Right lobe of liver (tissue), 6 donors: ENCODE measurements at places on chromosomes 2 and 18. TPM values are rescaled to one million over a fixed set of nuclear protein-coding genes. Genes with fewer than 3 reads are reported as not detected.
A peak's percentile ranks its signal among the peaks of the same experiment; 100 is the strongest.

FAM228B gene
- total RNA-seq, result 4.5 TPM

CRYGD gene
- total RNA-seq, result not detected

COL4A4 gene
- 2.3 TPM for total RNA-seq

MYCN gene
- not detected for total RNA-seq

SERPINB4 gene
- not detected for total RNA-seq

KIDINS220 gene
- total RNA-seq, result 21.3 TPM

MEP1B gene
- 0.70 TPM for total RNA-seq

MLPH gene
- 37.1 TPM for total RNA-seq

FBXO36 gene
- 0.49 TPM for total RNA-seq

NMUR1 gene
- 0.19 TPM for total RNA-seq

CD207 gene
- total RNA-seq, result not detected

STK17B gene
- 2.6 TPM for total RNA-seq

GRCh38 chr2:225002656-225003045 is 39.6 kb downstream of the DOCK10 start:
- no peaks in the 10 kb centered on the region for H3K27me3 ChIP-seq
- no peaks in the 10 kb centered on the region for H3K36me3 ChIP-seq
- H3K27ac ChIP-seq, result no peak overlapping the region
- H3K4me1 ChIP-seq, result no peaks in the 10 kb centered on the region
- DNase-seq, result no peak

DNA sequence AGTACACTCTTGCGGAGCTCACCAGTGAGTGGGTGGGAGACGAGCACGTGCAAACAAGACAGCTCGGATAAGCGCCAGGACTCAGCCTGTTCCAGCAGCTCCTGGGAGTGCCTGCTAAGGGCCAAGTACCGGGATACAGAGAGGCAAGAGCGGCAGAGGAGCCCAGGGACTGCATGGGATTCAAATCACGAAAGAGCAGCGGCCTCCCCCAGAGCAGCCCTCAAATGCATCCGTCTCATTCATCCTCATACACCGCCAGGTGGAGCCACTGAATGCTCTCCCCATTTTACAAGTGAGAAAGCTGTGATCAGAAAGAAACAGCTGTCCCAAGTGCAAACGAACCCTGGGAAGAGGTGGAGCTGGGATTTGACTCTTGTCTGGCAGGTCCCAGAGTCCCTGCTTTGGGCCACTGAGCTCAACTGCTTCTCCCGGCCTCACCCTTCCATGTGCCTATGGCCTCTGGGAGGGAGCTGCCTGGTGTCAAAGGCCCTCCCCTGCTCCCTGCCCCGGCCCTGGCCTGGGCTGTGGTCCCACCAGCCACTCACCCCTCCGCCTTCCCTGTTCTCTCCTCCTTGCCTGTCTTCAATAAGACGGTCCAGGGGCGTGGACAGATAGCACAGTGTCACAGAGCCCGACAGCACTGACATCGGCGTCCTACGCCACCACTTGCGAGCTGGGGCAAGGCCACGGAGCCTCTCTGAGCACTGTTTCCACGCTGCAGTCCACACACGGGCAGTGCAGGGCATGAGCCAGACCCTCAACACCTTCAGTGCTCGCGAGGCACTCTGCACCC is 72.8 kb upstream of the TAF1B start:
- peaks cover 2% of the 10 kb centered on the region for H3K4me1 ChIP-seq
- H3K36me3 ChIP-seq, result no peaks in the 10 kb centered on the region
- no peak overlapping the region for H3K27ac ChIP-seq

- no peaks in the 10 kb centered on the region for H3K36me3 ChIP-seq
- no peak for DNase-seq
- no peaks in the 10 kb centered on the region for H3K4me1 ChIP-seq
- no peak overlapping the region for H3K4me3 ChIP-seq
Observed at GRCh38 chr18:40937386-40937785, 1017.6 kb upstream of the PIK3C3 start.

DNA sequence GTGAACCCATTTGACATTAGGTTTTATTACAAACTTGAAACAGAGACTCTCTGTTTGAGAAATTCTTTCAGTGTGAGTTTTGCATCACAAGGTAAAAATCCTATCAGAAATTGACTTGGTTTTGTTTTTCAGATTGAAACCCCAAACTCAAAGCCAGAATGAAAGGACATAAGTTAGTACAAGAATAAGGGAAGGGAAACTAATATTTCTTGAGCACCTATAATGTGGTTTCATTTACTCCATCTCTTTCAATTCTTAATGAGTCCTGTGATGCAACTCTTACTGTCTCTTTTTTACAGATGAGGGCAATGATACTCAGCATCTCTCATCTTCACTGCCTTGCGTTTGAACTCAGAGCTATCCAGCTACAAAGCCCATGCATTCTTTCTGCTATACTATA is 210.0 kb upstream of the SIX3 start:
- no peaks in the 10 kb centered on the region for H3K4me1 ChIP-seq
- no peaks in the 10 kb centered on the region for H3K36me3 ChIP-seq
- DNase-seq, result no peak

DNA sequence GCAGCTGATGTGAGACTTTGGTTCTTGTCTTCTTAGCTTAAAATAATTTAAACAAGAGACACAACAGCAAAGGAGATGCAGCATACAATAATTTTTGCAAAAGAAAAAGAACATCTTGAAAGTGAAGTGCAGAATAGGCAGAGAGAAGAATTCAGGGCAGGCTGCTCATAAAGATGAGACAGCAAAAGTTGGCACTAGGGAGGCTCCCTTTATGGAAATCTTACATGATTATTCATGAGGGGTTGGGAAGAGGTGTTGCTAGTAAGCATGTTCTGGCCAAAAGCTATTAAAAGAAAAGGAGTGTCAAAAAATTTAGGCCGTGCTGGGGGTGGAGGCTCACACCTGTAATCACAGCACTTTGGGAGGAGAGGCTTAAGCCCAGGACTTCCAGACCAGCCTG is 4.2 kb upstream of the ALPP start:
- no peaks in the 10 kb centered on the region for H3K36me3 ChIP-seq
- no peak for DNase-seq
- H3K4me3 ChIP-seq, result no peak overlapping the region
- no peak overlapping the region for H3K27ac ChIP-seq
- H3K4me1 ChIP-seq, result no peaks in the 10 kb centered on the region

GRCh38 chr2:187206071-187206470 is 242.0 kb downstream of the CALCRL start:
- H3K36me3 ChIP-seq, result no peaks in the 10 kb centered on the region
- no peak for DNase-seq
- no peaks in the 10 kb centered on the region for H3K4me1 ChIP-seq
- no peak overlapping the region for H3K4me3 ChIP-seq
- H3K27me3 ChIP-seq, result no peaks in the 10 kb centered on the region
- no peak overlapping the region for H3K27ac ChIP-seq

- DNase-seq, result no peak
- no peaks in the 10 kb centered on the region for H3K27me3 ChIP-seq
- no peaks in the 10 kb centered on the region for H3K4me1 ChIP-seq
- no peak overlapping the region for H3K4me3 ChIP-seq
- no peaks in the 10 kb centered on the region for H3K36me3 ChIP-seq
- H3K27ac ChIP-seq, result no peak overlapping the region
Observed at GRCh38 chr2:16162491-16163040, 222.2 kb downstream of the MYCN start.

DNA sequence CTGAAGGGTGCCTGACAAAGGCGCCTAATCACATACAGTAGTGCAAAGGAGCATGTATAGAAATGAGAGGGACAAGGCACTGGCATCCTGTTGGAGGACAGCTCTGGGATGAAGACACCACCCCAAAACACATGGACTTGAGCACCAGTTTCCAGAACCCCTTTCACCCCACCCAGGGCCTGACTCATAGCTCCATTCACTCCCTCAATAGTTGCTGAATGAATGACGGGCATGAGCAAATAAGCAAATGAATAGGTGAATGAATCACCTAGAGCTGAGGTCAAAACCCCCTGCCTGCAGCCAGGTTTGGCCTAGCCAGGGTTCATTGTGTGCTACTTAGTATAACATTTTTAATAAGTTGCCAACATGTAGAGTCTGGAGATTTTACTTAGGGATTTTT is 66.3 kb downstream of the NRP2 start:
- H3K27ac ChIP-seq, result no peak overlapping the region
- no peak for DNase-seq
- no peaks in the 10 kb centered on the region for H3K36me3 ChIP-seq

DNA sequence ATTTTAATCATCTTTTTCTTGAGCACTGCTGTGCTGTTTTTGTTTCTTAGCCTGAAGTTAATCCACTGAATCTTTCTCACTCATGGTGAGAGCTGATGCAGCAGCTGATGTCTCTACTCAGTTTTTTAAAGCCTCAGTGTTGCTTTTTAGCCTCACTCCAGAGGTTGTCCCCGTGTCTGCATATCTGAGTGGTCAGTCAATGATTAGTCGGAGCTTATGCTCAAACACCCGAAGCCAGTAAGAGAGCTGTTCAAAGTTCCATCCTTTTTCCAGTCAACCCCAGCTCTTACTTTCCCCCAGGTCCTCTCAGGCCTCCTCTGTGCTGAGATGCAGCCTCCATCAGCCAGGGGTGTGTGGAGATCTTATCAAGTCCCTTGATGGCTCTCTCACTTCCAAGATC is 81.1 kb downstream of the MBOAT2 start:
- no peaks in the 10 kb centered on the region for H3K27me3 ChIP-seq
- no peaks in the 10 kb centered on the region for H3K4me1 ChIP-seq
- H3K36me3 ChIP-seq, result no peaks in the 10 kb centered on the region
- H3K27ac ChIP-seq, result no peak overlapping the region

DNA sequence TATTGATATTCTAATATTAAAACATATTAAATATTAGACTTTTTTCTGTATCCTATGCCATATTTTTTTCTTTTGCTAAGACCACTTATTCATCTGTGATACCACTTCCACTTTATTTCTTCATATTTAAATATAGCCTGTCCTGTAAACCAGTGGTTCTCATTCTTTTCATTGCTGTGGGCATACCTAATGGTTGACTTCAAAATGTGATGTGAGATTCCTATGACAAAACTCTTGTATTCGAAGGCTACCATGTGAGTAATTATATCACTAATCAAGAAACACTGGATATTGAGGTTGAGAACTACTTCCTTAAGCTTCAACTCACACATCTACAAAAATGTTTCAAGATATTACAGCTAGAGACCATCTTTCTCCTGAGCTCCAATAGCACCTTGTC is 3.6 kb downstream of the SCRN3 start:
- H3K4me3 ChIP-seq, result no peak overlapping the region
- H3K4me1 ChIP-seq, result peaks cover 5% of the 10 kb centered on the region
- no peak for DNase-seq
- no peaks in the 10 kb centered on the region for H3K27me3 ChIP-seq
- no peaks in the 10 kb centered on the region for H3K36me3 ChIP-seq

GRCh38 chr2:28193630-28194403 is 198.8 kb upstream of the FOSL2 start:
- no peak for DNase-seq
- H3K36me3 ChIP-seq, result no peaks in the 10 kb centered on the region
- no peaks in the 10 kb centered on the region for H3K4me1 ChIP-seq
- no peaks in the 10 kb centered on the region for H3K27me3 ChIP-seq
- H3K27ac ChIP-seq, result no peak overlapping the region

GRCh38 chr2:179818546-179818945 is 42.9 kb downstream of the ZNF385B start:
- H3K4me3 ChIP-seq, result no peak overlapping the region
- no peaks in the 10 kb centered on the region for H3K4me1 ChIP-seq
- H3K36me3 ChIP-seq, result no peaks in the 10 kb centered on the region
- DNase-seq, result no peak
- H3K27me3 ChIP-seq, result no peaks in the 10 kb centered on the region

DNA sequence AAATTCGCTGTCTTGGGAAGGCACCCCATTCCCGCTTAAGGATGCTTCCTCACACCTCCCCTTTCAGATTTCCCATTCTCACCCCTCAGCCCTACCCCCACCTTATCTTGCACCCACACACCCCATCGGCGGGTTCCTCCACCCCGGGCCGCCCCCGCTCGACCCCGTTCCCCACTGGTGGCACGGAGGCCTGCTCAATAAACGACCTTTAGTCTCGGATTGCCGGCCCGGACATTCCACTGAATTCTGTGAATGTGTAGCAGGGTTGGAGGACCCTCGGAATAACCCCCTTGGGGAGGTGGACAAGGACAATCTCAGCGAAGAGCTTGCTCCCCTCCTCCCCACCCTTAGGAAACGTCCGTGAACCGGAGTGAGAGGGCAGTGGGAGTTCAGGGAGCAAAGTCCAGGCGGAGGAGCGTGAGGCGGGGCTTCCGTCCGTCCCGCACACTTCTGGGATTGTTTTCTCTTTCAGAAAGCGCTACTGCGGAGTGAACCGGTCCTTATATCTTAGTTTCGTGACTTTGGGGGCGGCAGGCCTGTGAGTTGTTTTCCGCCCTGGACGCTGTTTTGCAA is 2.8 kb upstream of the LBX2 start:
- H3K4me1 ChIP-seq, result no peaks in the 10 kb centered on the region
- H3K27ac ChIP-seq, result peak overlapping the region; percentile 93
- no peaks in the 10 kb centered on the region for H3K36me3 ChIP-seq
- no peaks in the 10 kb centered on the region for H3K27me3 ChIP-seq

- H3K4me1 ChIP-seq, result no peaks in the 10 kb centered on the region
- H3K4me3 ChIP-seq, result no peak overlapping the region
Observed at GRCh38 chr18:9876867-9877654, 8.7 kb upstream of the TXNDC2 start.

GRCh38 chr18:6857300-6857699 is 127.8 kb downstream of the ARHGAP28 start:
- no peak for DNase-seq
- H3K4me3 ChIP-seq, result no peak overlapping the region
- H3K27me3 ChIP-seq, result no peaks in the 10 kb centered on the region
- no peak overlapping the region for H3K27ac ChIP-seq

DNA sequence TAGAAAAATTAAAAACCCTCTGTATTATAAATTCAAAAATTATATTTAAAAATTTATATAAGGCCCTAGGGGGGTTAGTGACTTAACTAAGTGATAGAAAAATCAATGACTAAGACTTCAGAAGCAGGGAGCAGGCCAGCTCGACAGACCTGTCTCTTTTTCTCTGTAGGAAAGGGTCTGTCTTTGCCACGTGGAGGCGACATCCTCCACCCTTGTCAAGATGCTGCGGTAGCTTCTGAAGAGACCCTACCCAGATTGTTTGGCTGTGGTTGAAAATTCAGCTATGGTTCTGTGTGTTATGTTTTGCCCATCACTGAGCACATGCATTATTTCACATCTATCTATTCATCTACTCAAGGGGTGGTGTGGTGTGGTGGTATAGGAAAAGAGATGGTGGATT is 8.2 kb upstream of the SLC4A3 start:
- no peaks in the 10 kb centered on the region for H3K4me1 ChIP-seq
- peaks cover 5% of the 10 kb centered on the region for H3K36me3 ChIP-seq
- H3K27me3 ChIP-seq, result no peaks in the 10 kb centered on the region
- no peak for DNase-seq
- H3K4me3 ChIP-seq, result no peak overlapping the region
- no peak overlapping the region for H3K27ac ChIP-seq

DNA sequence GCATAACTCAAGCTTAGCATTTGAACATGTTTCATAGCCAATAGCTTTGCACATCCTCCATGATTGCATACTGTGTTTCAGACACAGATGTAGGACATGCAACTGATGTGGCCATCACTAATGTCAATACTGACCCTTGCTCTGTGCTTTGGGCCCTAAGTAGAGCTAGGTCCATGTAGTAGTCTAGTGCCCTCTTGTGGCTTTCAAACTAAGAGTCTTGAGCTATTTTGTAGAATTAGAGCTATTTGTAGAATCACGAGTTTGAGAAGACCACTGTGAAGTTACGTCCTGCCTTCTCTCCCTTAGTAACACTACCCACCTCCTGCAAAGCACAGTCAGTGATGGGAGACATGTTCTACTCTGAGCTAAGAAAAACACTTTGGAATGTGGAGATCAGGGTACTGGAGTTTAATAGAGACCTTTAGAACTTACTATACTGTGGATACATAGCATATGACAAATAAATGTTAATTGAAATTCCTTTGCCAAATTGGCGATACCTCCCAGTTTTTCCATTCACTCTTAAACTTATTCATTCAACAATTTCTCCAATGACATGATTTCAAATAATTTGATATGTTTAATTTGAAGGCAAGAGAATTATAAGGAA is 306.5 kb upstream of the TNP1 start:
- no peaks in the 10 kb centered on the region for H3K36me3 ChIP-seq
- DNase-seq, result no peak
- no peaks in the 10 kb centered on the region for H3K27me3 ChIP-seq
- H3K27ac ChIP-seq, result no peak overlapping the region
